ENCODE measurements at places on chromosomes 1 and 21.

GRCh38 chr1:153633161-153633753 is 609 bp upstream of the CHTOP start:
- peak; percentile 14 for DNase-seq

DNA sequence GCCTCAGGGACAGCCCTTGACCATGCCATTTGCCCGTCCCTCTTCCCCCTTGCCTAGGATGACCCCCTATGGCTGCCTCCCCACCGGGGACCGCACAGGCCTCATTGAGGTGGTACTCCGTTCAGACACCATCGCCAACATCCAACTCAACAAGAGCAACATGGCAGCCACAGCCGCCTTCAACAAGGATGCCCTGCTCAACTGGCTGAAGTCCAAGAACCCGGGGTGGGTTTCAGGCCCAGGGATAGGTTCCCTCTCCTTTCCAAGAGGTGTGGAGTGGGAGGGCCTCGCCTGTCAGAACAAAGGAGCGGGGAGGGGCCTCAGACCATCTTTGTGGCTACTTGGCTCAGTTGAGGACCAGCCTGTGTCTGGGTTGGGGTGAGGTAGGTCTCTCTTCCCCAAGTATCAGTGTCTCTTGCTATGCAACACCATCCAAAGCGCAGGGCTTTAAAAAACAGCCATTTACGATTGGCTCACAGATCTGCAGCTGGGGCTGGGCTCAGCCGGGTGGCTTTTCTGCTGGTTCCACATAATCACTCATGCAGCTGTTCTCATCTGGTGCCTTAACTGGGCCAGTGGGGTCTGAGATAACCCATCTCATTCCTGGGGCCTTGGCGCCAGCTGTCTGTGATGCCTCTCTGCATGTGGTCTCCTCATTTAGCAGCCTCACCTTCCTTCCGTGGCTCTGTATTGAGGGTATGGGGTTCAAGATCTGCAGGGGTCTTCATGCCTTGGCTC is 71.7 kb downstream of the PIK3CD start:
- no peak for DNase-seq

GRCh38 chr1:219555031-219555692 is 57.7 kb downstream of the ZC3H11B start:
- DNase-seq, result no peak

- DNase-seq, result no peak
These were observed 45.3 kb downstream of the HENMT1 start for GRCh38 chr1:108615544-108615943.

DNA sequence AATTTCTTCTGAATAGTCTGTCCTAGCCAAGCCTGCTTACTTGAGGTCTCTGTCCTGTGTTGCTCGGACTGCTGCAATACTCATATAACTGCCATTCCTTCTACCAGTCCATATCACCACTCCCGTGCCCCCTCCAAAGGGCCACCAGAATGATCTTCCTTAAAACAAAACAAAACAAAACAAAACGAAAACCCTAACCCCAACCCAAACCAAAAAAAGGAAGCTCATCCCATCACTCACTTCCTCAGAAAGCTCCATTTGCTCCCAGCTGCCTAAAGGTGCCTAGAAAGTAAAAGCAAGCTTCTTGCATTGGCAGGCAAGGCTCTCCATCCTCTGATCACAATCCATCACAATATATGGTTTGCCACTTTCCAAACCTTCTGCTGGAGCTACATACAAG is 20.3 kb downstream of the USP24 start:
- DNase-seq, result no peak

DNA sequence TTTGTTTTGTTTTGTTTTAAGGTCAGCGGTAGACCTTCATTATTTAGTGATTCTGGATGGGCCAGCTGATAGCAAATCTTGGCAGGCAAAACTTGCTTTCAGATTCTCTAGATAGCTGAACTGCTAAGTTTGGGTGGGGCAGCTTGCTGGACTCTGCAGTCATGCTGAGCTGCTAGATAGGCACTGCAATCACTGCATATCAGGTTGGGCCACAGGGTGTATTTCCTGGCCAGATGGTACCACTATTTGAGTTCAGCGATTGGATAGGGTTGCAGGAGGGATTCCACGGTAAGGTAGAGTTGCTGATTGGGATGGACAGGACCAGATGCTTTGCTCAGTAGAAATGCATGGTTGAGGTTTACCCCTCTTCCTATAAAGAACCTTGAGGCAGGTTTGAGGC is 579.3 kb upstream of the ADGRL4 start:
- DNase-seq, result no peak

- no peak for DNase-seq
These were observed 34.9 kb upstream of the VASH2 start for GRCh38 chr1:212915245-212916091.

DNA sequence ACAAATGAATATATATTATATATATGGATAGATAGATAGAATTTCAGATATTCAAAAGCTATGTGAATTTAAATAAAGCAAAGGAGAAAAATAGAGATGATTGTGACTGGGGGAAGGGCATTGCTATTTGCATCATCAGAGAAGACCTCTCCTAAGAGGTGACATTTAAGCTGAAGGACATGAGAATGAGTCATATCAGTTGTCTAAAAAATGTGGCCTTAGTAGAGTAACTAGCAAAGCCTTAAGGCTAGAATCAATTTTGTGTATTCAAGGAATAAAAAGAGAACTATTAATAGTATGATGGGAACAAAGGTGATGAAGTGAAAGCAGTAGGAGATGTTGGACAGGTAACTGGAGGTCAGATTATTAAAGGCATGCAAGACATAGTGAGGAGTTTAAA is 34.8 kb upstream of the SLC35F3 start:
- no peak for DNase-seq

DNA sequence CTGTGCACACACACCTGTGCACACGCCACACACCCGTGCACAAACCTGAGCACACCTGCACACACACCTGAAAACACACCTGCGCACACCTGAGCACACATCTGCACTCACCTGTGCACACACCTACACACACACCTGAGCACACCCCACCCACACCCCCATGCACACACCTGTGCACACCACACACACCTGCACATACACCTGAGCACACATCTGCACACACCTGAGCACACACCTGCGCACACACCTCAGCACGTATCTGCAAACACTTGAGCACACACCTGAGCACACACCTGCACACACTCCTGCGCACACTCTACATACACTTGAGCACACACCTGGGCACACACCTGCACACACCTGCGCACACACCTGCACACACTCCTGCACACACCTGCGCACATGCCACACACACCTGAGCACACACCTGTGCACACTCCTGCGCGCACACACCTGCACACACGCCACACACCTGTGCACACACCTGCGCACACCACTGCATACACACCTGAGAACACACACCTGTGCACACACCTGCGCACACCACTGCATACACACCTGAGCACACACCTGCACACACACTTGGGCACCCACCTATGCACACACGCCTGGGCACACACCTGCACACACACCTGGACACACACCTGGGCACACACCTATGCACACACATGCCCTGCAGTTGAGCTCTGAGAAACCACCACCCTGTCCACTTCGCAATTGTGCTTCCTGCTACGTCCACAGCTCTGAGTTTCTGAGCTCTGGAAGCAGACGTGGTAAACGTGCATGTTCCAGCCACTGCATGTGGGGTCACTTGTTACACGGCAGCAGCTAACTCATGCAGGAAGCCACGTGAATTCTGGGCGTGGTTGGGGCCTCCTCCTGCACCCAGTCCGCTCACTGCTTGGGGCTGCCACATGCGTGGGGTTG is 8.0 kb upstream of the C1orf159 start:
- DNase-seq, result peak; percentile 23

- no peak for DNase-seq
These were observed 165.8 kb upstream of the EDN2 start for GRCh38 chr1:41650028-41650880.

DNA sequence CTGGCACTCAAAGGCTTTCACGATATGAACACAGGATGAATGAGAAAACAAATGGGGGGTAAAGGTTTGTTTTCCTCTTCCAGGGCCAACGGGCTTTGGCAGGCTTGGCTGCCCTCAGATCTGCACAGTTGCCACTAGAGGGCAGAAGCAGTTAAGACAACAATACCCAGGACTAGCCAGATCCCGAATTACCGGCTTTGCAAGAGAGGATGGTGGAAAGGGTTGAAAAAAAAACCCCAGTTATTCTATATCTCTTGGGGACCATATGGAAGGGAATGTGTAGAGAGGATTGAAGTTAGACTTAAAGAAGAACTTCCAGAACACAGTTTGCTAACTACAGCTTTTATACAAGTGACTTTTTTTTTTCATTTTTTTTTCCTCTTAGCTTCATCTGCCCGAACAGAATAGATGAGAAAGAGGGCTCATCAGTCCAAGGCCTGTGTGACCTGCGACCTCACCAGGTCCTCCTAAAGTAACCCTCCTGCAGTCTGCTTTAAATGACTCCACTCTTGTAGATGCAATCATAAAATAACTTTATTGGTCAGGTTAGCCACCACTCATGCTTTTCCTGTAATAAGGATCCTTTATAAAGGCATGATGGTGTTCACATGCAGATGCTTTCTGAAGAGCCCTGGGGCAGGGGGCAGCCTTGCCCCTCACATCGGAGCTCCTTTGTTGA is 10.7 kb downstream of the FMOD start:
- DNase-seq, result peak; percentile 65

GRCh38 chr1:45206808-45207623 is 611 bp upstream of the ZSWIM5 start:
- no peak for DNase-seq

GRCh38 chr1:99352821-99353220 is 88.5 kb downstream of the PLPPR4 start:
- DNase-seq, result no peak

DNA sequence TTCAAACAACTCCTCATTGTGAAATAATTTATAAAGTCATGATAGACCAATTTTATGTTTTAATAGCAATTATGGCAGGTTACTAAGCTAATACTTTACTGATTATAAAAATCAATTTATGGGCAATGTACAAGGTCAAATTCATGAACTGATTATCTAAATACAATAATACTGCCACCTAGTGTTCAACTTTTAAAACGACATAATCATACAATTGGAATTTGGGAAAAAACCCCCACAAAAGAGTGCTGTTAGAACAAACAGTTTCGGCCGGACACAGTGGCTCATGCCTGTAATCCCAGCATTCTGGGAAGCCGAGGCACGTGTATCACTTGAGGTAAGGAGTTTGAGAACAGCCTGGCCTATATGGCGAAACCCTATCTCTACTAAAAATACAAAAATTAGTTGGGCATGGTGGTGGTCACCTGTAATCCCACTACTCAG is 14.0 kb downstream of the GTF2B start:
- peak; percentile 63 for DNase-seq

DNA sequence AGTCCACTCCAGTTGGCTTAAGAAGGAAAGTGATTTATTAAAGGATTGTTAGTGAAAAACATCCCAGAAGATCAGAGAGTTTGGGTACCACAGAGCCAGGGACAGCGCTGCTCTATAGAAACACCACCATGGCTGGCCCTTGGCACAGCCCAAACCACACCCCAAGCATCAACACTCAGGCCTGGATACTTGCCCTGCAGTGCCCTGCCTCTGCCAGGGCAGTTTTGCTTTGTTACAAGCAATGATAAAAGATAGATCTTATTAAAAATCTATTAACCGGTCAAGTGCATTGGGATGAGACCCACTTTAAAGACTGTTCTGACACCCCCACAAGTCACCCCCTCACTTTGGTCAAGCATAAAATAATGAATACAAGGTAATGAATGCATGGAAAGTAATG is 56.6 kb downstream of the KIF21B start:
- no peak for DNase-seq

DNA sequence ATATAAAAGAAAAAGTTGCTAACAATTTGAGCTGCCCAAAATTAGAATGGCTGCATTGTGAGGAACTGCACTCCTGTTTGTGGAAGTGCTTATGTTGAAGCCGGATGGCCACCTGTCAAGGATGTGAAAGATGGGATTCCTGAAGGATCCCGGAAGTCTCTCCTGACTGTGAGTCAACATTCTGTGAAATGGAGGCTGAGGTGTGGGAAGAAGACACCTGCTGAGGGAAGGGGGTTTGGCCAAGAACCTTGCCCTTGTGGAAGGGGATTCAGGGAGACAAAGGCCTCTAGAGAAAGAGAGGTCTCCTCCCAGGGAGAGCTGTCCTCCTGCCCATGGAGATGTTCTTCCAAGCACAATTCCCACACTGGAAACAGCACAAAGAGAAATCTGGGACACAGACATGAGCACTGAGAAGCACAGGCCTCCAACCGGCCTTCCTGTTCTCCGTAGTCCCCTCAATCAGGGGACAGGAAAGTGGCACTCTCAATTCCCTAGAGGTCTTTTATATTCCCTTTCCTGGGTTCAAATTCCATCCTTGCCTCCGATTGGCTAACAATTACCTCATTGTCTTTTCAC is 70.5 kb downstream of the CD2 start:
- no peak for DNase-seq

DNA sequence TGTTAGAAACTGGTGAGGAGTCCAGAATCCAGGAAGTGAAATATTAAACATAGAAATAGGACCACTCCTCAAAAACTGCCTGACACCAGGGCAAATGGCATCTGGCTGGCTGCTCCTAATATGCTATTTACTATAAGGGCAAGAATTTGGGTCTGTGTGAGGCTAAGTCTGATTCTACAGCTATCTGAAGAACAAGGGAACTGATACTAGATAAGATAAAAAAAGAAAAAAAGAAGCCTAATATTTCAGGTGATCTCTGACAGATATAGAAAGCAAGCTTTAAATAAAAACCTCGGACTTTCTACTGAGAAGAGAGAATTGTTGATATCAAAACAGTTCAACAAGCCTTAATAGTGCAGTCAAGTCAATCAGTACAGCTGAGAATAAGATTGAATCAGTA is 42.1 kb upstream of the VAV3 start:
- no peak for DNase-seq

DNA sequence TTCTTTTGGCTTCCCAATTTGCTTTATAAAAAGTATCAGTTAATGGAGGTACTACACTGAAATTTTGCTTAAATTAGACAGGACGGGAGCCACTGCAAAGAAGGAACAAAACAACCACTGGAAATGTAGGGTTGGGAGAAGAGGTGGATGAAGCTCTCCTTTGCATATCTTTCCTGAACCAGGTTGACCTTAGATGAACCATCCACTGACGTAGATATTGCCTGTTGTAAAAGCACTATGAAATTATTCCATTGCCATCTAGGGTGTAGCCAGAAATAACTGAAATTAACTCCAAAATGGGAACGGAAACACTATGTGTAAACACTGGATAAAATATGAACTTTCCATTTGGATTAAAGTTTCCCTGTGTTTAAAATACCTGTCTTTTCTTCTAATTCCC is 1.2 kb upstream of the ABL2 start:
- DNase-seq, result peak; percentile 29

Measured in HCEC 1CT (cell line).